ENCODE measurements at places on chromosomes 5 and 9. TPM values are rescaled to one million over a fixed set of nuclear protein-coding genes. Genes with fewer than 3 reads are reported as not detected.

SCGB3A2 gene
- total RNA-seq = not detected

MEF2C gene
- total RNA-seq = 25.4 TPM

GALT gene
- 38.2 TPM for total RNA-seq

CEL gene
- 0.87 TPM for total RNA-seq

SH3PXD2B gene
- total RNA-seq = 48.9 TPM

SIT1 gene
- total RNA-seq = not detected

TXNDC8 gene
- not detected for total RNA-seq

COMMD10 gene
- 18.0 TPM for total RNA-seq

AHRR gene
- 17.3 TPM for total RNA-seq

RAB3C gene
- not detected for total RNA-seq

PTGES gene
- total RNA-seq = 3.3 TPM

SHOC1 gene
- total RNA-seq = not detected

SPATA31C1 gene
- total RNA-seq = not detected

BRIX1 gene
- 24.1 TPM for total RNA-seq

DNA sequence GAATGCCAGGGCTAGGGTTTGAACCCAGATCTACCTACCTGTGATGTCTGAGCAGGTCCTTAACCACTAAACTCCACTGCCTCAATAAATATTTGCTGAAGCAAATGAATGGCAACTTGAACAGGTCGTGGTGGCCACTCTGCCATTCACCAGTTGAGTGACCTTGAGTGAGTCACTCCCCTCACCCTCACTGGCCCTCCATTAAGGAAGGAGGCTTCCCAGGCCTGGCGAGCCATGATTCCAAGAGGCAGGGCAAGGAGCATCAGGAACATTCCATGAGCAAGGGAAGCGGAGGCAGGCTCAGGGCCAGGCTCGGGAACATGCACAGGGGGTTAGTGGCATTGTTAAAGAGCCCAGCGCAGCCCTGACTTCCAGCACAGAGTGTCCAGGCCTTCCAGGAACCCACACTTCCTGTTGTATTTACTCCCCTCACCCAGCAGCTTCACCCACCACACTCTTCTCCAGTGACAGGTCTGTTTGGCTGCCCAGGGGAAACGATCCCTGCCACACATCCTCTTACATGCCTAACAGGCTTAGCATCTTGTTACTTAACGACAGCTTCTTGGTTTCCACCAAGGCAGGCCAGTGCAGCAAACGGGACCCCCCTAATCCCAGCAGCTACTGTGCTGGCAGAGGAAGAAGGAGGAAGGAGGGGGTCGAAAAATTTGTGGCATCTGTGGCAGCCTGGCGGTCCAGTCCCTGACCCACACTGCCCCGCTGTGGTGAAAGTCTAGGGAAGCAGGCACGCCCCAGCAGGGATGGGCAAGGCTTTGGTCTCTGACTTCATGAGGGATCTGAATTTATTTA is 43.7 kb upstream of the TTC1 start:
- no peak for DNase-seq

DNA sequence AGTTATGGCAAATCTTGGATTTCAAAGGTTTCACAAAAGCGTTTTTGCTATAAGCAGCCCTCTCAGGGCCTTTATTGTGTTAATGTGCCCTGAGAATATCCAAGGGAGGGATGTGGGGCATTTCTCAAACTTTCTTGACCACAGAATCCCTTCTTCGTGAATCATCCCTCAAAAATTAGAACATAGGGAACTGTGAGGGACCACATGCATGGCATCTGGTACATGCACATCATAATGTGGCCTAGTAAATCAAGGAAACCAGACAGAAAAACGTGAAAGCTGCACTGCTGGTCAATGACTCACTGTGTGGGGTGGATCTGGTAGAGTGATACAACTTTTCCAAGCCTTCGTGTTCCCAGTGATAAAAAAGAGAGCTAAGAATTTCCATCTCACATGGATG is 22.4 kb downstream of the DDX31 start:
- no peak for DNase-seq

DNA sequence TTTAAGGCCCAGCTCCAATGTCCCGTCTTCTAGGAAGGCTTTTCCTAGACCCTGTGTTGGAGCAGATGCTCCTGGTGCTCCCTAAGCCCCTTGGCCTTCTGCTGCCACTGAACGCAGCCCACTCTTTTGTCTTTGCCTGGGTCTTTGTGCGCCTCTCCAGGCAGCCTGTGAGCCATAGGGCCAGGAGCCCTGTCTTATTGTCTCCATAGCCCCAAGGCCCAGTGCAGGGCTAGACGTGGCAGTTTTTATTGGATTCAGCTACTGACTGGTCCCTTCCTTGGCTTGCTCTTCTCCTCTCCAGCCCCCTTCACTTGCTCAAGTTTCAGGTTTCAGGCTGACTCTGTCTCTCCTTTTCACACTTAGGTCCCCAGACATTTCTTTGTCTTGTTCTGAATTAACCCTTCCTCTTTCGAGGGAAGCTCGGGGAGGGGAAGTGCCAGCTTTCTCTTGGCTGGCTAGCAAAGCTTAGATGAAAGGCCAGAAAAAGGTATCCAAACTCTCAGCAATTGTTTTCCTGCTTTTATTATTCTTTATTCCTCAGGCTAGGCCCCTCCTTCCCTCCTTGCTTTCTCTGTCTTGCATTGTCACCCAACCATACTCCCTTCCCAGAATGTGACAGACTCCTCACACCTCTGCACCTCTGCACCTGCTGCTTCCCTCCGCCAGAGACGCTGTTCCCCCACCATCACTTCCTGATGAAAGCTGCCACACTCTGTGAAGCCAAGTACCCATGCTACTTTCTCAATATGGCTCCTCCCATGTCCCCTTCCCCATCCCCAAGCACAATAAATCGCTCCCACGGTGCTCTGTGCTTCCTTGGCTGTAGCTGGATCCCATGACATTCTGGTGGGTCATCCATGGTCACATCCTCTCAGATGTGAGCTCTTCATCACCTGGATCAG is 101.6 kb upstream of the CPEB4 start:
- DNase-seq = no peak

GRCh38 chr5:133457439-133458355 is 154.6 kb downstream of the FSTL4 start:
- DNase-seq = no peak

- no peak for DNase-seq
These were observed 849.0 kb downstream of the DTWD2 start for GRCh38 chr5:118139361-118139760.

GRCh38 chr9:4666042-4666699 is at the start of gene SPATA6L:
SPATA6L (minus strand) TSS chr9:4666480; CDS start chr9:4666250, 230 bp downstream.
- no peak for DNase-seq

DNA sequence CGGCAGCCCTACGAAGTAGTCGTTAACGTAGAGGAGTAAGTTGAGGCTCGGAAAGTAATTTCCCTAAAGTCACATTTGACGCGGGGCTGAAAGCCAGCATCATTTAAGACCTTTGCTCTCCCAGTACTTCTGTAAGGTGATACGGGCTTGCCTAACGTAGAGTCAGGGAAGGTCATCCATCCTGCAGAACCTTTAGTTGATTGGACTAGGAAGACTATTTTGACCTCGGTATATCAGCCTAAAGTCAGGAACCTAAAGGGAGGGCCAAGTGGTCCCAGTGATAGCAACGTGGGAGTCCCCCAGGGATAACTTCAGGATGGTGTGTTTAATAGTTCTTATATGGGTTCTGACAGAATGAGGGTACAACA is 657 bp downstream of the NUP214 start:
- DNase-seq = no peak

DNA sequence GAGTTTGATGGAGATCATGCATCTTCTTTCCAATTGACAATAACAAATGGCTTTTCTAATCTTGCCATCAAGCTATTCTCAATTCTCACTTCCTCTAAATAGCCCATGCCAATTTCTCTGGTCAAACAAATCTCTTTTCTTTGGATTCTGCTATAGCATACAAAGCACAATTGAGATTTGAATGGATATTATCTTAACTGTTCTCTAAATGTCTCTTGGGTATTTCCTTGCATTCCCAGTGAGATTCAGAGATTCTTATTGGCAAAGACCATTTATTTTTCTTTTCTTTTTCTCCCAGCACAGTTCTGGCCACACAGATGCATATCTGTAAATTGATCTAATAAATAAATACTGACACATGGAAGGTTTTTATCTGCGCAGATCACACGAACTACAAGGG is at the start of gene OR1N2:
OR1N2 (plus strand) TSS at position 301 of the 400 bp plus-strand sequence. CDS start 100 bp downstream, outside the sequence.
- no peak for DNase-seq

DNA sequence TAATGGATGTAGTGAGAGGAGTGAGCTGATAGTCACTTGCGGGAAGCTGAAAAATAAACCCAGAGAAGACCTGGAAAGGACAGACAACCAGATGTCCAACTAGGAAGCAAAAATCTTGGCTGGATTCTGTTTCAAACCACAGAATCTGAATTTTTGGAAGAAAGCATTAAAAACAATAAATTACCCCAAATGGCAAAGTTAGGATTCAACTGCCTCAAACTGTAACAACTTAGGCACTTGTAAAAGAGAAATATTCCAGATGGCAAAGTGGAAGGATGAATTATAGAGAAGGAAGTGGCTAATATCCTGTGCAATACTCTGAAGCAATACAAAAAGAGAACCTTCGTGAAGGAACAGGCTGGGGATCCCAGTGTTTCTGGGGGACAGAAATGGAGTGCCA is 46.8 kb upstream of the SLIT3 start:
- DNase-seq = no peak

DNA sequence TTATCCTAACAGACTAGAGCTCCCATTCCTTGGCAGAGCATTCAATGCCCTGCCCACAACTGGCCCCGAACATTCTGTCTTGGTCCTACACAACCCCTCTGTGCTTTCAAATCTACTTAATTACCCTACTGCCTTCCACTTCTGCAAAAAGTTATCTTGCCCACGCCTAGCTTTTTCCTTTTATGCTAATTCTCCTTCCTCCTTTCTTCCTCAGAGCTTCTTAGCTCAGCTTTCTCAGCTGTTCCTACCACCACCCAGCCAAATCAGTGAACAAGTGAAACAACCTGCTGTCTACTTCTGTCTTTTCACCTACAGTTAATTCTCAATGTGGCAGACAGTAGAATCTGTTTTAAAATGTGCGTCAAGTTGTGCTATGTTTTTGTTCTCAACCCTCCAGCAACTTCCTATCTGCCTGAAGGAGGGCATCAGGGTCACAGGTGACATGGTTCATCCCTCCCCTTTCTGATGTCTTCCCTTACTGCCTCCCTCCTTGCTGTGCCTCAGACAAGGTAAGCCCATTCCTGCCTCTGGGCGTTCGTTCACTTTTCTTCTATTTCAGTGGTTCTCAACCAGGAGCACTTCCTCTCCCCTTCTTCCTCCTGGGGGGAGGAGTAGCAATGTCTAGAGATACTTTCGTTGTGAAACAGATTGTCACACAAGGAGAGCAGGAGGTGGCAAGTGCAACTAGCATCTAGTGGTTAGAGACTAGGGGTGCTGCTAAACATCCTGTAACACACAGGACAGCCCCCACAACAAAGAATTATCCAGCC is 1.3 kb upstream of the REEP5 start:
- no peak for DNase-seq

DNA sequence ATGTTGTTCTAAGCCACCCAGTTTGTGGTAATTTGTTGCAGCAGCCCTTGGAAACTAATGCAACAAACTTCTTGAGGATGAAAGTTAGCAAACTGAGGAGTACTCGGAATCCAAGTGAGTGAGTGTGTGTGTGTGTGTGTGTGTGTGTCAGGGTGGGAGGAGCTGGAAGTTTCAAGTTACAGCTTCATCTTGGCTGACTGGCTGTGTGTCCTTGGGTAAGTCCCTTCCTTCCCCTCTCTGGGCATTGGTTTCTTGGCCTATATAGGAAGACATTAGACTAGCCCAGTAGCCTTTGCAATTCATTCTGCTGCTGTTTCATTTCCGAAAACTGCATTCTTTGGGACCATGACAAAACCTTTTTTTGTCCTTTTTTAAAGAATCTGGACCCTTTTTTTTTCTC is 157.2 kb downstream of the MELK start:
- DNase-seq = no peak

DNA sequence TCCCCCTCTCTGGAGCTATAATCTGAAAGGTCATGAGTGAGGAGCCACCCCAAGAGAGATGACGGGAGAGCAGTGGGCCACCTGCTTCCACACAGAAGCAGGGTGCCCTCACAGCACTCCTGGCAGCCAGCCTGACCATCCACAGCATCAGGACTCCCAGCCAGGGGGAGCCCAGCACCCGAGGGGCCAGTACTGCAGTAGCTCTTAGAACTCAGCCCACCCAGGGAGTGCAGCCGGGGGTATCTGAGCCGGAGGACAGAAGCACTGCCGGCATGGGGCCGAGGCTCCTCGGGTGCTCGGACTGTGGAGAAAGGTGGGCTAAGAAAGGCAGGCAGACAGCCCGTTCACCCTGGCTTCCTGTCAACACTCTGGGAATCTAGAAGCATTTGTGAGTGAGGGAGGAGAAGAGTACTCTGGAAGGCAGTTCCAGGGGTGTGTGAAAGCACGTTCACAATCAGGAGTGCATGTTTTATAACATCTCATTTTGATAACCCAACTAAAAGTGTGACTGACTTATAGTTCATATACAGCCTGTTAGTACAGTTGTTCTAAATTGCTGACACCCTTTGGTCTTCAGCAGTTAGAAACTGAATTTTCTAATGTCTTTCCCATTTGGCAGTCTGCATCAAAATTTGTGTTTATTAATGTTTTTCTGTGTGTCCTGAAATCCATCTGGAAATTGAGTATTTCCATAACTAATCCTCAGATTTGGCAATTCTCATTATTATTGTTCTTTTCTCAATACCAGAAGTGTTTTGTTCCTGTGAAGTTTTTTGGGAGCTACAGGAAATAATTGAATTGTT is 25.9 kb upstream of the ASPN start:
- DNase-seq = no peak

DNA sequence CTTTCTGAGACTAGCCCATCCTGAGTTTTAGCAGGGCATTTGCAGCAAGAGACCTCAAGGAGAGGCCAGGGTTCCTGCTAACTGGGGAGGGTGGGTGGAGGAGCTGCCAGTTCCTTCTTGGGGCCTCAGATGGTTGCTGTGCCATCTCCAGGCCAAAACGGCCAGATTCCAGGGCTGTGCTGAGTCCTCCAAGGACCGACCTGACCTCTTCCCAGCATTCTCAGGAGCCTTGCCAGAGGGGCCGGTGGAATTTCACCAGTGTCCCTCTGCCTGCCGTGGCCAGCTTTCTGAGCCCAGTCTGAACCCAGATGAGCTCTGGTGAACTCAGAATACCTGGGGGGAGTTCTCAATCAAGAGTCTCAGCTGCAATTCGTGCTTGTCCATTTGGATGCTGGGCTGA is 54.3 kb downstream of the TSTD2 start:
- no peak for DNase-seq

DNA sequence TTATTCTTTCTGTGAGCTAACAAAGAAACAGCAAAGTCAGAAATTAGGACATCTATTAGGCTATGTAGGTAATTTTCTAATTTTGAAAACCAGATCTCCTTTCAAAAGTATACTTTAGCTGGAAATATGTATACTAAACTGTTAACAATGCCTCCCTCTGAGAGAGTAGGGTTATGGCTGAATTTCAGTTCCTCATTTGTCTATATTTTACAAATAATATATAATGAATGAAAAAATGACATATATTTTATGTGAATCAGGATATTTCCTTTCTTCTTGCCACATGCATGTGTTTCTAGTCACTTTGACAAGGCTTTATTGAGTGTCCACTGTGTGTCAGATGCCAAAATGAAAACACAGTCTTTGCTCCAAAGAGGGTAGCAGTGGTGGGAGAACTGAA is 15.4 kb downstream of the HACD4 start:
- DNase-seq = no peak

Measured in chondrocyte (in vitro differentiated cells).